ENCODE measurements at places on chromosomes 4 and X. TPM values are rescaled to one million over a fixed set of nuclear protein-coding genes. Genes with fewer than 3 reads are reported as not detected.

- no peak for DNase-seq
Measured at GRCh38 chrX:11967986-11968869, 170.0 kb upstream of the FRMPD4 start.

- DNase-seq, result no peak
Measured at GRCh38 chr4:3283916-3284315, 8.9 kb upstream of the RGS12 start.

RAP1GDS1 gene
- 43.8 TPM for total RNA-seq

DNA sequence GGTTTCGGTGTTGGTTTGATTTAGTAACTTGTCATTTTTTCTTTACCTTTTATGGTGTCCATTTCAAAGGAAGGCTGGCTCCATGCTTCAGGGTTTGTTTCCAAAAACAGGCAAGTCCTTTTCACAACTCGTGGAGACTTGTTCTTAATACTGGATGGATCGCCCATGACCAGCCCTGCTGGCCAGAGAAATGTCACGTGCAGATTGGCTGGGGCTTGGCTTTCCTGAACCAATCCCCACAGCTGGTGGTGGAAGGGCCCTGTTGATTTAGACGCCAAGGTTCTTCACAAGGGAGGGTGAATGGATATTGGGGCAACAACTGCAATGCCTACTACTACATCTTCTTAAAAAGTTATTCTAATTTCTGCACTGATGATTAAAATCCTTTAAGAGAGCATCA, 92.6 kb downstream of the SHROOM3 start:
- DNase-seq, result no peak

PTTG2 gene
- total RNA-seq, result 1.4 TPM

DNA sequence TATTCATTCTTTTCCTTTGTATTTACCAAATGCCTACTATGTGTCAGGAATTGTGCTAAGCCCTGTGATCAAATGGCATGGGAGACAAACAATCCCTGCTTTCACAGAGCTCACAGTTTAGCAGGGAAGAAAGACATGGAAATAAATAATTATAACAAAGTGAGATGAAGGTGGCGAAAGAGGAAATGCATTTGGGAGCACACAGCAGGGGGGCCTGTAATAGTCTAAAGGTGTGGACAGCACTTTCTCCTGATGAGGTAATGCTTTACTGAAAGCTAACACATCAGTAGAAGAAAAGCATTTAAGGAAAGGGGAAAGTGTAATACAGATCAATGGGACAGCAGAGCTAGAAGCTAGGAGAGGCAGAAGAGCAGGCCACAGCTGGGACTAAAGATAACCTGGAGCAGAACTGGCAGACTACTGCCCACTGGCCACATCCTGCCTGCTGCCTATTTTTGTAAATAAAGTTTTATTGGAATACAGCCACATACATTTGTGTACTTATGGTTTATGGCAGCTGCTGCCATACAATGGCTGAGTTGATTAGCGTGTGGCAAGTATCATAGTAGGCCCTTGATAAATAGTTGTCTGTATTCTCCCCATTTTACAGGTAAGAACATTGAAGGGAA, 67.1 kb upstream of the TAPT1 start:
- no peak for DNase-seq

DNA sequence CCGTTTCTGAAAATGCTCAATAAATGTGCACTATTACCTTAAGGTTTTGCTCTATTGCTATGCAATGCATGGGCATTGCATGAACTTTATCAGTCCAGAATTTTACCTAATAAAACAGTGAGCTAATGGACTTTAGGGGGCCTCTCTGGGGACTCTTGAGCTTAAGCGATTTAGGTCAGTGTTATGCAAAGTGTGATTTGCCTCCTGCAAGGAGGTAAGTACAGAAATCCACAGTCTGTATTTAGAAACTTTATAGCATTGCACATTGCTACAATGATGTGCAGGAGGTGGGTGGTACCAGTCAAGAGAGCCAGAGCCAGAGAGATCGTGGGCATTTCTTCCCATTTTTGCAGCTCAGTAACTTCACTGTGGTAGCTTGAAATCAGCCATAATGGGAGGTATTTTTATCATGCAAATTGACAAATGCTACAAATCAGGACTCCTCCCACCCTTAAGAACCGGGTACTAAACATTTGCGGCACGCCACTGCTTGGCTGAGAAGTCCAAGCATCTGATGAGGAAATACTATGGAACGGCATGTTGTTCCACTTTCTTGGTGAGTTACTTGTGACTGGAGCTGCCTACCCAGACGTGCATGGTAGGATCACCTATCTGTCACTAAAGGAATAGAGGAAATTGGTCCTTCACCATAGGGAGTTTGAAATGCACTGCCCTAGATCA, 174.6 kb upstream of the PGRMC2 start:
- no peak for DNase-seq

DNA sequence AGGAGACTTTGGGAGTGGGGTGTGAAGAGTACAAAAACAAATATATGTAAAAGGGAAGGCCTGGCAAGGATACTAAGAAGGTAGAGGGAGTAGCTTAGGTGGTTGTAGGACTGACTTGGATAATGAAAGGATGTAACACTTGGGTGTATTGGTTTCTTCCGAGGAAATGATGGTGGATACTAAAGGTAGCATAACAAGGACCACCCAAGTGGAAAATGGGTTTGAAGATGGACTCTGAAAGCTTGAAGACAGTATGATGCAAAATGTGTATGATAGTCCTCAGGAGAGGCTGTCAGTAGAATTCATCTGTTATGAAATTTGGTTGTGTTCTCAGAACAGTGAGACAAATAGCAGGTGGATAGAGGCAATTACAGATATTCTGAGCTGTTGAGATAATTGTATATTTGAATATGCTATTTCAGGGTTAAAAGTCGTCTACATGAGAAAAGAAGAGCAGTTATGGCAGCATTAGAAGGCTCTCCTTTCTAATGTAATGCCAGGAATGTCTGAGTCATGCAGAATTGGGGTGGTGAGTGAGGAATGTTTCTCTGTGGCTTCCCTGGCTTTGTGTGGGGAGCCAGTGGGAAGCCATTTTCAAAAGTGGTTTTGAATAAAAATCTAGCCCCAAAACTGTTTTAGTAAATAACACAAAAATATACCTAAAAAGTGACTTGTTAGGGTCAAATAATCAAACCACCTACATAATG, 75.6 kb downstream of the FHIP1A start:
- no peak for DNase-seq

ETDA gene
- not detected for total RNA-seq

NDST3 gene
- not detected for total RNA-seq

DNA sequence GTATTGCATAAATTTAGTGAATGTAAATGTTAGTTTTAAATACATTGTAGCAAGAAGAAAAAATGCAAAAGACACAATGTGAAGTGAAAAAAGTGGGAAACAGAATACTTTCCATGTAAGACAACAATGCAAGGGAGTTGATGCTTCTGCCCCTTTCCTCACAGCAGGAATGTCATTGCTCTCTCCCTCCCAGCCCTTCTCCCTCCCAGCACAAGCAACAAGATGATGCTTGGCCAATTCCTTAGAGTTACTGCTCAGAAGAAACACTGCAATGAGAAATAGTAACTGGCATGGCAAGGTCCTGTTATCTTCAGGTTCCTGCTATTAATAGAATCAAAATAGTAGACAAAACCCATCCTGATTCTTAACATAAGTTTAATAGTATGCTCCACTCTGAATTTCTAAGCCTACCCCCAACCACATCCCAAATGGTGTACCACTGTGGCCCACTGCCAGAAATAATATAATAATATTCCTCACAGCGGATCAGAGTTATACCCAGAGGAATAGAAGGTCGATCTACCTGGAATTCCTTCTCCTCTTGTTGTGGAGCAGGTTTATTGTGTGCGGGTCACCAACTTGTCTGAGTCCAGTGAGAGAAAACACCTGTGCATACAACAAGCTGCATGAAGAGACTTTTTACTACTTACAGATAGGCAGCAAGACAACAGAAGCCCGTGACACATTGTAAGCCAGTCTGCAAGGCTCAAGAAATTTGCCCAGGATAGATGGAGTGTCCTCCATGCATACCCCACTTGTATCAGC, 69.8 kb upstream of the SLC7A11 start:
- DNase-seq, result no peak

DNA sequence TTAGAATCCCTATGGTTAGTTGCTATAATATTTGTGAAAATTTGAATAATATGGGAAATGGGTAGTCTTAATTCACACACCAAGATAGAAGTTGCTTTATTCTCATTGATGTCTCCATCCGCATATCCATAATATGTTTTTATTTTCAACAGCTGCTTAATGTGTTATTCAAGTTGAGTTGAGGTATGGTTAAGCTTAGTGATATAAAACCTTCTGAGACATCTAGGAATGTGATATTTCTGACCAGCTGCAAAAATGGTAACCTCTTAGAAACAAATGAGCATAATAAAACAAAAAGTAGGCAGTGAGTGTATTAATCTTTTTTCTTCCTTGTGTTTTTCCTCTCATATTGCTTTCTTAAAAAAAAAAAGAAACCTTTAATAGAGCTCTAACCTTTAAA, 172.9 kb downstream of the TENM3 start:
- DNase-seq, result no peak
